ENCODE measurements at places on chromosomes 7 and 10. TPM values are rescaled to one million over a fixed set of nuclear protein-coding genes. Genes with fewer than 3 reads are reported as not detected.

Gene PRPS1L1
- total RNA-seq: not detected

Gene HOXA2
- 0.12 TPM for total RNA-seq

Gene PODXL
- total RNA-seq: 2.4 TPM

Gene TMEM213
- not detected for total RNA-seq

Gene NEUROG3
- not detected for total RNA-seq
